ENCODE measurements at places on chromosomes 6 and 20.

DNA sequence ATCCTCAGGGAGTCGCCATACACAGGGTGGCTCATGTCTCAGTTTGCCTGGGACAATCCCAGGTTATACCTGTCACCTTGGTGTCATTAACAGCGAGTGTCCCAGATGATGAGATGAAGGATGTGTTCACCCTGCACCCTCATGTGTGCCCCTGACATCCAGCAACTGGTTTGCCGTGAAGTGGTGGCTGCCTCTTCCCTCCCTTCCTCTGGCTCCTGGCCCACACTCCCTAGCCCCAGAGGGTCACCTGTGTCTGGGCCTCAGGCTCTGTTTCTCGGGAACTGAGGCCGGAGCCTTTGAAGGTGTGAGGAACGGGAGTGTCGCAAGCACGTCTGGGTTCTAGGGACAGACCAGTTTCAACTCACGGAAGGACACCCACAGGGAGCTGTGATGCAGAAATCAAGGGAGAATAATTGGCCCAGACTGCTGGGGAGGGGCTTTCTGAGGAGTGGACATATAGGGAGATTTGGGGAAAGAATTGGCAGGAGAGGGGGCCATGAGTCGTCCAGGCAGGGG lies 35.8 kb upstream of the PHACTR3 start:
- no peak for DNase-seq

DNA sequence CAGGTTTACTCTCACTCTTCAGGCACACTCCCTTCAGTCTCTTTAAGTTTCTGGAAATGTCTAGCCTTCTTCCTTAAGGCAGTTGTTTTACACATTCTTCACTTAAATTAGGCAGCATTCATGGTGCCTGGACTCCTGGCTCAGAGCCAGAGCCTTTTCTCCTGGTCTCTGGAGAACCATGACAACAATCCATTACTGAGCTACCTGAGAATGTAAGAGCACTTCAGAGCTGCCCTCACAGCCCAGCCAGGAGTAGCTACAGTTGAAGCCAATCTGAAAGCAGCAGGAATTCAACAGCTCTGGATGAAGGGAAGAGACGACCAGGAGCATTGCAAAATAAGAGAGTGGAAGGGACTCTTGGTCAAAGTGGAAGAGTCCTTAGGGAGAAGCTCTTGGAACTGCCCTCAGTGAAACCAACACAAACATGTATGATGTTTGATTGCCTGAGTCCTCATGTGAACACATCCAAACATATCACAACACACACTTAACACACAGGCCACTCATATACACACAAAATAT lies 416.8 kb upstream of the SPTLC3 start:
- no peak for DNase-seq

DNA sequence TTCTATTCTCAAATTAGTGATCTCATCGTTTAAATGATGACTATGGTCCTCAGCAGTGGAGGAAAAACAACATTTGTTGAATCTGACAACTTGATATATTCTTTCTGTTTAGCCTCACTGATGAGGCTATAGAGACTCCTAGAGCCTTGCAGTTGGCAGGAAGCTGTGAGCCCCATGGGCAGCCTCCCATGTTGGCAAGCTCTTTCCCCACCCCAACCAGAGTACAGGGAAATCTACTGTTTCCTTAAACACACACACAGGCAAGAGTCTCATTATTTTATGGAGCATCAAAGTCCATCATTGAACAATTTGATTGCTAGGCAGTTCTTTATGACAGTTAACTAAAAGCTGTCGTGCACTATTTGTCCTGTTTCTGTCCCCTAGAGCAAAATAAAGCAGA lies 498.2 kb upstream of the CITED2 start:
- DNase-seq, result peak; percentile 27

DNA sequence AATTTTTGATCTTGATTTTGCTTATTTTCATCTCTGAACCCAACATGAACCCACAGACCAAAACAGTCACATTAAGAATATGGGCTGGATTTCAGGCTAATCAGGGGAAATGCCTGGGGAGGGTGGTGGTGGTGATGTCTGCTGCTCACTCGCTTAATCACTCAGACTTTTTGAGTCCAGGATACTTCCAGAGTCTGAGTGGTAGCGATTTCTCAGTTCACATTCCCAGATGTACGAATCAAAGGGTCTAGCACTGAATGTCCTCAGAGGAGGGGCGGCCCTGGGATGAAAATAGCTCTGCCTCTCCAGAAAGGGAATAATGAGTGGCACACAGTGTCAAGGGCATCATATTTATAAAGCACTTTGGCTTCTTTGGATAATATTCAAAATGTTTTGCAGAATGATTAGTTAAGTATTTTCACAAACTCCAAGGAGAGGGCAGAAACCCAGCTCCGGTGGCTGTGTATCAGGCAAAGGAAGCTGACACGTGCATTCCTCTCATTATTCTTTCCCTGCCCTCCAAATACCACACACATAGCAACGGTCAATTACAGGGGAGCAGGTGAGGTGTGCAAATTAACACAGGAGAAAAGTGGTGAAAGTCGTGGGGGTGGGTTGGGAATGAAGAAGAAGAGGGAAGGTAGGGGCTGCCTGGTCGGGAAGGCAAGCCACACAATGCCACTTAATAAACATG lies 345.2 kb upstream of the RSPO3 start:
- peak; percentile 74 for DNase-seq

- peak; percentile 70 for DNase-seq
These were observed 168.0 kb downstream of the HDGFL1 start for GRCh38 chr6:22737331-22737730.

DNA sequence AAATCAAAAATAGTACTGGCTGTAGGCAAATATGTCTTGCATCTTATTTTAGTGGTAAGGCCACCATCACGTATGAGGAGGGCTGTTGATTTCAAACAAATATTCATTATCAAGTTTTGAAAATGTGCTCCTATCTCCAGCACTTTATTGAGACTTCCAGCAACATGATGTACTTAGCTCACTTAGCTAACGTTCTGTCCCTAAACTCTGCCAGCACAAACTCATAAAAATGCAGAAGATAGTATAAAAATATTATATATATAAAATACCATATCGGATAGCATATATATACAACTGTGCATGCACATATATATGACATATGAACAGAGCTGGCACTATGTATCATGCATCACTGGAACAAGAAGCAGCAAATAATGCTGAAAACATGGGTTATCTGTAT lies 762.3 kb downstream of the C6orf118 start:
- DNase-seq, result no peak

- no peak for DNase-seq
These were observed 6.3 kb upstream of the NXT1 start for GRCh38 chr20:23344336-23344735.

DNA sequence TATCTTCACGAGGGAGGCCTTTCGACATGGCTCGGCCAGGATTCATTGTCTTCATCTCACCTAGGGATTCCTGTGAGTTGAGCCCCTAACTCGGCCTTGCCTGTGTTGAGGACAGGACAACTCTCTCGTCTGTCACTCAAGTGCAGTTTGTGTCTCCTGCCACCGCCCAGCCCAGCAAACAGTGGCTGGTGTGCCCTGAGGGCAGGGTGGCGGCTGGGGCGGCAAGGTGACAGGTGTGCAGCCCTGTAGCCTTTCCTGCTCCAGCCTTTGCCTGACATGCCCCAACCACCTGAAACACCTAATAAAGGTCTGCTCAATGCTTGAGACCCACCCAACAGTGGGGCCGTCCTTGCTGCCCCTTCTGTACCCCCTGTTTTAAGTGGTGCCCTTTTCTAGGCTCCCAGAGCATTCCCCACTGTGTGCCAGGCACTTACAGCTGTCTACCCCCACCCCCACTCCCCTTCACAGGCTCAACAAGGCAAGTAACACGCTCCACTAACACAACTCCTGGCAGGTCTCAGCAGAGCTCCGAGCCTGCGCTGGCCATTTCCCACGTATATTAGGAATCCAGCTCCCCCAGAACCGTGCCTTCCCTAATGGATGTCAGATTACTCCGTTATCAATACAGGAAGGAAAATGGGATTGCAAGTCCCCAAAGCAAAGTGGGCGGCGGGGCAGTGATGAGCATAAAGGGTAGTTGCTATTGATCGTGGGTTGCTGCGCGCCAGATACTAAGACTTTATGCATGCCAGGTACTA lies 17.7 kb downstream of the GFRA4 start:
- DNase-seq, result no peak

DNA sequence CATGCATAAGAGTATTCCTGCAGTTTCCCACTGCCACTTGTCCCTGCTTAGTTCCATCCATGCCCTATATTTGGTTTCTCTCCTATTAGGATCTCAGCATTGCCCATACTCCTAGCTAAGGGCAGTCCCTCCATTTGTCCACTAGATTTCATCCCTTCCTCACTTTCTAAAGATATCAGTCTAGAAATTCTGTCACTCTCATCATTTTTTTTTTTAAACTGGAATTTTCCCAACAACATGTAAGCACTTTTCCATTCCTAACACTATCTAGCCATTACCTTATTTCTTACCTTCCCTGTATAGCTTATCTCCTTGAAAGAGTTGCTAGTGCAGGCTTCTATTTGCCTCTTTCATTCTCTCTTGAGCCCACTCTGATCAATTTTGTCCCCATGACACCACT lies 312.2 kb downstream of the BTBD3 start:
- DNase-seq, result no peak

- DNase-seq, result peak; percentile 15
These were observed 38.9 kb downstream of the BMP5 start for GRCh38 chr6:55836481-55836880.

DNA sequence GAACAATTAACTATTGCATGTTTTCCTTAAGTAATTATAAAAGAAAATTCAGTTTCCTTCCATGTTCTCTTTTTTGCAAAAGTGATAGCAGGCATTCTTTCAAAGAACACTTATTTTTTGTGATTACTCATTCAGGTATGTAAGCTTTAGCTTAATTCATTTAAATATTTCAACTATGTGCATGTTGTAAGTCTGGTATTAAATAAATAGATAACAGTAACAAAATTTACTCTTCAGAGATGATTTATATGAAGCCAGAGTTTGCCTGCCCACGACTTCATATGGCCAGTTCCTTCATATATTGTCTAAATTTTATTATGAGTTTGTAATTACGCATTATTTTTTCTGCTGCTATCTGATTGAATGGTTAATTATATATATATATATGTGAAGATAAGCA lies 110.9 kb downstream of the ADGRG6 start:
- DNase-seq, result no peak

DNA sequence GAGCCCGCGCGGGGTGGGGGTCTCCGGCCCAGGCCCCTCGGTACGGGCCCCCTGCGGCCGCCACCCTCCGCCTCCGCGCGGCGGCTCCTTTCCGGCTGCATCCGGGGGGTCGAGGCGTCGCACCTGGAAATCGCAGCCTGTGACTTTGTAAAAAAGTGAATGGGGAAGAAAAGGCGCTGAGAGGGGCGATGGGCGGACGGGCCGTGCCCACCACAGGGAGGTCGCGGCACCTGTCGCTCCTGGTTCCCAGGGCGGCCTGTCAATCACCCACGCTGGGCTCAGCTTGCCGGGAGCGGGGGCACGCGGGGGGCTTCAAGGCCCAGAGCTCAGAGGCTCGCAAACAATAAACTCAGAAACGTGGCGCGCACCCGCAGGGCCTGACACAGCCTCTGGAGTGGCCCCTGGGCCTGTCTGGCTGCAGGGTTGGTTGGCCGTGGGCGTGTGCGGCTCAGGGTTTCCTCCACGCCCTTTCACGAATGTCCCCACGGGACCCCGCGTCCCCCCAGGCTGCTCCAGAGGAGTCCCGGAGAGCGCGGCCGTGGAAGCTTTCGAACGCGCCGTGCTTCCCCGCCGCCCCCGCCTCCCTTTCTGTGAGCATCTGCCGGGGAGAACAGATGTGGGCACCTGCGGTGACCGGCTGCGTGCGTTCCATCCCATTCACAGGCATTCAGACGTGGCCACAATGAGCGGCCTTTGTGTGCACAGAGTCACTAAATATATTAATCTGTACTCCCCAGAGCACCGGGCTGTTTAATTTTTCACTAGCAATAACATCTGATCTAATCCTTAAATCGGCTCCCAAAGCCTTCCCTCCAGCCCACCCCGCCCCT lies 6.1 kb upstream of the DLL1 start:
- DNase-seq, result no peak

DNA sequence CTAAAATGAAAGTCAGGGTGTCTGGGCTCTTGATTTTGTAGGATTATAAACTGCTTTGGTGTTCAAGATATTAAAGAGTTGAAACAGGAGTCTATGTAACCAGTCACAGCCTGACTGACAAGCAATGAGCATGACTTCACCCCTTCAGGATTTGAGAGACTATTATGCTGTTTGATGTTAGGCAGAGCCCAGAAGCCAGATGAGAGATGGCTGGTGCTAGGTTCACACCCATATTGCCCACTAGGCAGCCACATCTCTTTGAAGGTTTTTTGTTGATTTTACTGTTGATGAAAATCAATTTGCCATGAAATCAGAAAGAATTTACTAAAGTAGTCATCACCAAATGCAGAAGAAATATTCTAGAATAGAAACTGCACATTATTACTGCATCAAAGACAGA lies 243.6 kb downstream of the KHDRBS2 start:
- DNase-seq, result no peak

DNA sequence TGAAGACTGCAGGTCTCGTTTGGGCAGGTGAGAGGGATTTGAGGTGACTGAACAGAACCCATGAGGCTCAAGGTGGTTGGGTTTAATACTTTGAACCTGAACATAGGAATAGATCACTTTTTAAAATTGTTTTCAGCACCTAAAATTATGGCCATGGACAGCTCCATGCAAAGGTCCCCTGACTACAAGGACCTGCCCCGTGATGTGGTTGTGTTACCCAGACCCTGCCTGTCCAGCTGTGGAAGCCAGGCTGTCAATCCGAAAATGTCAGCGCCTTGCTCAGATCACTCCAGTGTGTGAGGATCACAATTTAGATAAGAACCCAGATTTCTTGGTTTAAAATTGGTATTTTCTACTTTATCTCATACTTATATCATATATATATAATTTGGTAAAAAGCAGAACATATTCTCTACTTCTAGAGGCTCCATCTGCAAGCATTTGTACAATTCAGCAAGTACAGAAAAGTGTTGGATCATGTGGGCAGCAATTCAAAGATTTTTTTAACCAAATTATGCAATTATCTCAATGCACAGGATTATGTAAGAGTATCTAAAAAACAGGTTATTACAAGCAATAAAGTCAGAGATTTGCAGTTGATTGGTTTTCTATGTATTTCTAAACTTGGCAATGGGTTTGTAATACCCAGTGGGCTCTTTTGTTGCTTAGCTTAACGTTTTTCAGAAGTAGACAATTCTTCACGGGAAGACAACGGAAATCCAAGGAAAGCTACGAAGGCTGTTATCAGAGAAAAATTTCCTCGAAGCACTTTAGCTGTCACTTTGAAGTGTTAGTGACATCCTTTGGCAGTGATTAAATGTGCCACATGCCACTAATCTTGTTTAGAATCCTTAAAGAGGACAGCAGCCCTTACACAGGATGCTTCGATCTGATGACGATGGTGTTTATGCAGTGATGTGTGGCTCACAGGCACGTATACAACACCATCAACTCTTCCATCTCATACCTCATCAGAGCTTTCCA lies 24.1 kb upstream of the RPS6KA2 start:
- no peak for DNase-seq

- no peak for DNase-seq
These were observed 192.2 kb upstream of the FAM83B start for GRCh38 chr6:54654381-54654780.

Measured in fibroblast of the aortic adventitia (primary cell).